Epithelial cell of esophagus (primary cell): ENCODE measurements at places on chromosomes 3 and 15.

- DNase-seq = peak; percentile 65
These were observed 15.4 kb upstream of the RFC4 start for GRCh38 chr3:186821429-186822387.

- DNase-seq = peak; percentile 26
These were observed 60.9 kb downstream of the ASB7 start for GRCh38 chr15:100663086-100663914.

DNA sequence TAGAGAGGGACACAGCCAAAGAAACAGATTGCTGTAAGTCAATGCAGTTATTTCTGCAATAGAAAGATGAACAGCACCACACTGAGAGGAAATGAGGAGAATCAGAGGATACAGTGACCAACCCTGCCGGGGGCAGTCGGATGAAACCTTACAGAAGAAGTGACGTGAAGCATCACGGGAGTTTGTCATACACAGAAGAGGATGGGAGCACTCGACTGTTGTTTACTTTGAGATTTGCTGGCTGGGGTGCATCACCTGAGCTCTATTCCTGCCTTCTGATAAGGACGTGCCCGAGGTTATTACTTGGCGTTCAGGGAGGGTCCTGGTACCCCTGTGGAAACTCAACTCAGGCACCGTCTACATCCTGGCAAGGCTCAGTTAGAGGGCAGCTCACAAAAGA is 45.4 kb downstream of the MAGEF1 start:
- DNase-seq = peak; percentile 65

- DNase-seq = no peak
These were observed 50.8 kb upstream of the PPARG start for GRCh38 chr3:12237912-12238650.

DNA sequence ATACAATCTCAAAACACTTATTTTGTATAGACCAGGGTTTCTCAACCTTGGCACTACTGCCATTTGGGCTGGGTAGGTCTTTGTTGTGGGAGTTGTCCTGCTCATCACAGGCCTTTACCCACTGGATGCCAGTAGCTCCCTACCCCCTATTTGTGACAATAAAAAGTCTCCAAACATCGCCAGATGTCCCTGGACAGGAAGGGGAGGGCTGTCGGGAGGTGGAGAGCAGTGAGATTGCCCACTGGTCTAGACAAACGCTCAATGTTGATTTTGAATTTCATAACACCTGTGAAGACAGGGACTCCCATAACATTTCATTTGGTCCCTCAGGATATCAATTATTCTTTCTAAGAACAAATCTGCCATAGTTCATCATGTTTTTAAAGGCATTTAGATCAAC is 151.7 kb upstream of the PTPRG start:
- DNase-seq = no peak

- no peak for DNase-seq
These were observed 10.8 kb downstream of the LYSMD4 start for GRCh38 chr15:99722406-99722805.

DNA sequence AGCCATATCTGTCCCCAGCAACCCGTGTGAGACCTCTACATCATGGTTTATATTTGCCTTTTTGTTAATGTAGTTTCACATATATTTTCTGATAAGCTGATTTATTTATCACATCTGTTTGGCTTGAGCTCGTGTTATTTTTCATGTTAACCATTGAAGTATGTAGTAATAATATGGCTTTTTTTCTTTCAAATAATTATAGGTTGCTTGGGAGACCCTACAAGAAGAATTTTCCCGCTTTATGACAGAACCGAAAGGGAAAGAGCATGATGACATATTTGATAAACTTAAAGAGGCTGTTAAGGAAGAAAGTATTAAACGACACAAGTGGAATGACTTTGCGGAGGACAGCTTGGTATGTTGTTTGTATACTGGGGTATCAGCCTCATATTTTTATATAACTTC is 63.9 kb downstream of the OPA1 start:
- DNase-seq = no peak

GRCh38 chr3:23712656-23713559 is 92.8 kb upstream of the UBE2E1 start:
- peak; percentile 42 for DNase-seq

GRCh38 chr3:177899275-177900067 is 636.8 kb upstream of the KCNMB2 start:
- DNase-seq = no peak

GRCh38 chr3:105436687-105437086 is 70.0 kb downstream of the ALCAM start:
- DNase-seq = no peak

GRCh38 chr15:57883701-57884100 is 177.2 kb downstream of the POLR2M start:
- no peak for DNase-seq

DNA sequence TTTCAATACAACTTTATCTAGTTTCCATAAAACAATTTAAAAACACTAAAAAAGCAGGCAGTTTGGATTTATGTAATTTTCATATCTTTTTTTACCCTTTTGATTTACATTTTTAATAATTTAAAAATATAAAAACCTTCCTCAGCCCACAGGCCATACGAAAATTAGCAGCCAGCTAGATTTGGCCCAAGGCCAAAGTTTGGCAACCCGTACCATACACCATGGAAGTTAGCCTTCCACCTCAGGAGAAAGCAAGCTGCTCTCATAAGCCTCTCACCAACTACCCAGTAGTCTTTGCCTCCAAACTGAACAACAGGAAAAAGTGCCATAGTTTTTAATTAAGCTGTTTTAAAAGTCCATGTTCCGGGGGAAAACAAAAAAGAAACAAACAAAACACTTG is 107.3 kb upstream of the TRIM42 start:
- no peak for DNase-seq

- DNase-seq = no peak
These were observed 561.9 kb upstream of the TGFBR2 start for GRCh38 chr3:30044515-30044914.

- peak; percentile 97 for DNase-seq
These were observed 4.4 kb downstream of the NAALADL2 start for GRCh38 chr3:174863488-174863887.

DNA sequence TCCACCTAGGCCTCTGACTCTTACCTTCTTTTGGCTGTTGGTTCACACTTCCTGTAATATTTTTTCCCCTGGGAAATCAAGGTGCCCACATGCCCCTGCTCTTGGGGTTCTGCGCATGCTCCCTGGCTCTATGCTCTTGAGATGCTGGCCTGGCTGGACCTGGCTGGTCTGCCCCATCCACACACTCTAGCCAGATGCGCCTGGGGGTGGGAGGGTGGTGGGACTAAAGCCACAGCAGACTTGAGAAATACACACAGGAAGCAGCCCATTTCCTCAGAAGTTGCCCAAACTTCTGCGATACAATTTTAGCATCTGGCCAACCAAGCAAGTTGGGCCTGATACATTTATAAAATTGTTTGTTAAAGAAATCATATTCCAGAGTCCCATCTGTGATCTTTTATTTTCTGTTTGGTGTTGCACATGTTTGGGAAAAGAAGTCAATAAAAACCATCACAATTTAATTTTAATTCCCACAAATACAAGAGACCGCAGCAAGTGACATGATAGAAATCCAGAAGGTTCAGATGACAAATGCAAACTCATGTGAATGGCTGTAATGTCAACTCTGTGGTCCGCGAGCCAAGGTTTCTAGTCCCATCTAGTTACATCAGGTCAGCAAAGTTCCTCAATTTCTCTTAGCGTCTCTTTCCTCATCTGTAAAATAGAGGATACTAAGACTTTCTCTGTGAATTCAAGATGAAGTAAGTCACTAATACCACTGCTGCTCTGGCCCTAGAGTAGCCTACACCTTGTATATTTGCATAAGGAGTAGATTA is 55.9 kb upstream of the MEF2A start:
- DNase-seq = no peak

GRCh38 chr3:177525987-177526712 is 328.9 kb upstream of the TBL1XR1 start:
- no peak for DNase-seq

DNA sequence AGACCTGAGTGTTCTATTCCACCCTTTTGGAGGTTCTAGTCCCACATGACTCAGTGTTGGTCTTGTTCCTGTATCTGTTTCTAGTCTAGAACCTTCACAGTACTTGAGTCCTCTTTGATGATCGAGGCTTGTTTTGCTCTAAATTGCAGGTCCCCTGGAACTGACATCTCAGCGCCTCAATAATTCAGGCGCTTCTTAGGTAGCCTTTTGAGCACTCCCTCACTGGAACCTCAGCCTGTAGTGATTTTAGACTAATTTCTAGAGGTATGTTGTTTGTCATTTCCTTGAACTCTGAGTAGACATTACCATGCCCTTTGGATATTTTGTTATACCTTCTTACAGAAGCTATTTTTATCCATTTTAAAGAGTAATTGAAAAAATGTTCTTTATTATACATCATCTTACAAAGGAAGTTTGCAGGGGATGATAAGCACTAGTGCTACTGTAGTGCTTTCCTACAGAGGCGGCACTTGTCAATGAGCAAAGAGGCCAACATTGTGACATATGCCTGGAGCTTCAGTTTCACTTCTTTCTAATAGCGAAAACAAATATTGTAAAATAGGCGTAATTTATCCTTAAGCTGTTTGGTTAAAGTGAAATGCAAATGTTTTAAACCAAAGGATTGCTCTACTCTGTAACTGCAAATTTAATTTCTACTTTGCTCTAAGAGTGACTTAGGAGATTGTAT is 75.7 kb downstream of the EFL1 start:
- DNase-seq = no peak

DNA sequence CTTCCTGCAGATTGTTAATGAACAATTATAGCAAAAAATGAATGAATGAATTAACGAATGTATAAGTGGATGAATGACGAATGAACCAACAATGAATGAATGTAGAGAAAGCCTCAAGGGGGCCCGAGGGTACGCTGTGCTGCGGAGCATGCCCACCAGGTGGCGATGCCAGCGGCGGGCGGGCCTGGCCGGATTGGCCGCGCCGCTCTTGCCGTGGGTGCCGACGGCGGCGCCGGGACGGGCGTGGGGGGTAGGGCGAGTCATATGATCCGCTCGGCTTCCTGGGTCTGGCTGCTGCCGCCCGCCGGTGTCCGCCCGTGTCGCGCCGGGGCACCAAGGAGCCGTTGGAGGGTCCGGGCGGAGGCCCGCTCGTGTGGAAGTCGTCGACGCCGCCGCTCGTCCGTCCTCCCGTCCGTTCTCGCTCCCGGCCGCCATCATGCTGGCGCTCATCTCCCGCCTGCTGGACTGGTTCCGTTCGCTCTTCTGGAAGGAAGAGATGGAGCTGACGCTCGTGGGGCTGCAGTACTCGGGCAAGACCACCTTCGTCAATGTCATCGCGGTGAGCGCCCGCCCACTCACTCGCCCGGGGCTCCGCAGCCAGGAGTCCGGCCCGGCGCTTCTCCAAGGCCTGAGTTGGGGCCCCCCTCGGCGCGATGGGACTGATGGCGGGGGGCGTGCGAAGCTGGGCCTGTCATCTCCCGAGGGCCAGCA is at the start of gene ARL8B:
Gene ARL8B (plus strand): TSS at position 263 of the 711 bp plus-strand sequence. CDS start 174 bp downstream, at position 437.
- DNase-seq = peak; percentile 94

- DNase-seq = peak; percentile 72
These were observed 61.5 kb upstream of the DCBLD2 start for GRCh38 chr3:98962951-98963350.

GRCh38 chr3:42801784-42802183 is 2.5 kb downstream of the HIGD1A start:
- no peak for DNase-seq

- no peak for DNase-seq
These were observed 346.3 kb downstream of the TIGIT start for GRCh38 chr3:114640126-114640525.

GRCh38 chr15:39320886-39321285 is 260.0 kb upstream of the THBS1 start:
- DNase-seq = no peak

DNA sequence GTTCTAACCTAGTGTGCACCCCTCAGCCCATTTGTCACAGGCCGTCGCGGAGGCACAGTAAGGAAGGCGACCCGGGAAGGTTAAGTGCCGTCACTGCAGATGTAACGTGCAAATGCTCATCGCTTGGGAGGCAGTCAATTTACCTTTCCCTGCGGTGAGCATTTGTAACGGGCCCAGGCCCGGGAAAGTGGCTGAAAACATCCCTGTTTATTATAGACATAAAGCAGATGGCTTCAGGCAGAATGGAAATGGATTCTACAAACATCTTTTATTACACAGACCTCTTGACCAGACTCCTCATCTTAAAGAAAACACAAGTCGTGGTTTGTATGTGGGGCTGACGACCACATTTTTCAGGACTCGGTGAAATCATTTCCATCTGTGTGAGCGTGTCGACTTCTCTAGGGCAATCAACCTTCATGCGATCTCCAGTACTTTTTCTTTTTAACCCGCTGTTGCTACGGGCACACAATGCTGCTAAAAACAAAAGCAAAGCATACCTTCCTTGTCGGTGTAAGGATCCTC is 43.6 kb downstream of the NMNAT3 start:
- DNase-seq = no peak

GRCh38 chr3:153629148-153629547 is 467.1 kb downstream of the RAP2B start:
- DNase-seq = no peak

- peak; percentile 3 for DNase-seq
These were observed 286.4 kb downstream of the ZIC4 start for GRCh38 chr3:147119989-147120388.

DNA sequence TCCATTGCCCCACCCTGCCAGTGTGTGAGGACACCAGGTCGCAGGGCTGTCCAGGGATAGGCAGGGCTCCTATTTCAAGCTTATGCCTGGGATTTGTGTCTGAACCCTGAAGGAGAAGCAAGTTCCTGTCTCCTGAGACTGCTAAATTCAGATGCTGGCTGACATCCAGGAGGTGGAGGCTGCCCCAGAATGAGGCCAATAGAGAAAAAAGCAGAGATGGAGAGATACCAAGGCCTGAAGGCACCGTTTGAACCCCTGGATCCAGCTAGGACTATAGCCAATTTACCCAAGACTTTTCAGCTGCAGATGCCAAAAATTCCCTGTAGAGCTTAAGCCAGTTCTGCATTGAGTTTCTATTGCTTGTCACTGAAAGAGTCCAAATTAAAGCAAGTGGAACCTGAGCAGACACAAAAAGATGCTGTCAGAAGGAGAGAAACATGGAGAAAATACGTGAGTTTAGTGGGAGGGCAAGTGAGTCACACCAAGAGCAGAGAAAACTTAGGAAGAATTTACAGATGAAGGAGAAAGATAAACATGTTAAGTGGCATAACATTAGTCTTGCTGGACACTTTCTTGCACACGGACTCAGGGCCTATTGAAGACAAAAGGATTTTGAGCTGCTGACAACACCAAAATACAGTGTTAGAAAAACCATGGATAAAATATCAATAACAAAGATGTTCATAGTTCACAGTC is 148.6 kb downstream of the CNTN3 start:
- no peak for DNase-seq

GRCh38 chr3:144053121-144053520 is 81.5 kb downstream of the DIPK2A start:
- DNase-seq = peak; percentile 87

GRCh38 chr3:57007521-57008460 is 52.7 kb upstream of the SPATA12 start:
- DNase-seq = peak; percentile 83

- no peak for DNase-seq
These were observed 231.0 kb downstream of the ITPR1 start for GRCh38 chr3:4724051-4724629.
